ENCODE measurements at places on chromosomes 1 and 21.

DNA sequence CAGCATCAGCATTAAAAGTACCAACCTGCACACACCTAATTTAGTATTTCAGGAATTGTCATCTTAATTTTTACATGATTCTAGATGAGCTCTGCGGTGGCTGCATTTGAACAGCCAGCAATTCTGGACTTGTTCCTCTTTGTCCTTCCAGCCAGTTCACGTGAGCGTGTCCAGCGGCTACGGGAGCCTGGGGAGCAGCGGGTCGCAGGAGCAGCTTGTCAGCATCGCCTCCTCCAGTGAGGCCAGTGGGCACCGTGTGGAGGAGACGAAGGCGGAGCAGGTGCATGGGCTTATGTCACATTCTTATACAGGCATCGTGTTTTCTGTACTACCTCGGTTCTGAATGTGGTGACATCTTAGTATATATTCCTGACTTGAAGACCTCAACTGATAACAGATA is 25.7 kb downstream of the PER3 start:
- no peak for DNase-seq

DNA sequence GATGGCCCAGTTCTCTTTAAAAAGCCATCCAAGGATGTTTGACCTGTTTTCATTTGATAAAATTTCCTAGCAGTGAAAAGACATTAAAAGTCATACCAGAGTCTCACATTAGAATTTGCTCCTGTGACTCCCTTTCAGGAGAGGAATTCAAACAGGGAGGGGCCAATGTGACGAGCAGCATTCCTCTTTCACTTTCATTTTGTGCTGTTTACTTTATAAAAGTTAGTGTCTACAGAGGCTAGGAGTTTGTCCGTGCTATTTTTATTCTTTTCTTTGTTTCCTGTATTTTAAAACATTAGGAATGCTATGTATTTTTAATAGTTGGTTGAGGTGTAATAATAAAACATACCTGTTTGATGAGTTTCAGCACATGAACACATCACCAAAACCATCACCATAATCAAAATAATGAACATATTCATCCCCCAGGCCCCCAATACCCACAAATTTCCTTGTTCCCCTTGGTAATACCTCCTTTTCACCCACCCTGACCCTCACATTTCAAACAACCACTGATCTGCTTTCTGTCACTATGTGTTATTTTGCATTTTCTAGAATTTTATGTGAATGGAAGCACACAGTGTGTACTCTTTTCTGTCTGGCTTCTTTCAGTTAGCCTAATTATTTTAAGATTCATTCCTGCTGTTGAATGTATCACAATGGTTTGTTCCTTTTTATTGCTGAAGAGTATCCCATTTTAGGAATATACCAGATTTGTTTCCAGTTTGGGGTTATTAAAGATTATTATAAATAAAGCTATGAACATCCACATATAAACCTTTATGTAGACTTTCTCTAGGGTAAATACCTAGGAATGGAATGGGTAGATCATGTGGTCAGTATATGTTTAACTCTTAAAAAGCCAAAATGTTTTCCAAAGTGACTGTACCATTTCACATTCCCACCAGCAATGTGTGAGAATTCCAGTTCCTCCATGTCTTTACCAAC is 129.5 kb downstream of the TENT5C start:
- peak; percentile 59 for DNase-seq

GRCh38 chr1:17348593-17349234 is 23.3 kb upstream of the PADI6 start:
- DNase-seq, result no peak

- peak; percentile 23 for DNase-seq
Measured at GRCh38 chr1:206112600-206113301, 4.4 kb downstream of the AVPR1B start.

DNA sequence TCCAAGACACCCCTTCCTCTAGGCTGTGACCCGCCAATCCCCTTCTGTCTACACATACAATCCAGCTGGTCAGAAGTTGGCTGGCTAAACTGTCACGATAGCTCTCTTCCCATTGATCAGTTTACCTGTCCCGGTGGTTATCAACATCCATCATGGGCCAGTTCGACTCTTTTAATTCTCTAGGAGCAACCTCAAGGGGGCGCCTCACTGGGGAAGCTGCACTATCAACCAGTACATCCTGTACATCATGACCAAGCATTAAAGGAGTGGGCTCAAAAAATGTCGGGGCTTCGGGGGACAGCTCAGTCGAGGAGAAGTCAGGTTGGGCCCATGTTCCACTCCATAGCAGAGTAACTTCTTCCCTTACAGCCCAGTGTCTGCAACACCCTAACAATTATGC is 53.2 kb upstream of the B3GALNT2 start:
- no peak for DNase-seq

- peak; percentile 47 for DNase-seq
Measured at GRCh38 chr1:150813028-150813707, 5.1 kb upstream of the CTSK start.

DNA sequence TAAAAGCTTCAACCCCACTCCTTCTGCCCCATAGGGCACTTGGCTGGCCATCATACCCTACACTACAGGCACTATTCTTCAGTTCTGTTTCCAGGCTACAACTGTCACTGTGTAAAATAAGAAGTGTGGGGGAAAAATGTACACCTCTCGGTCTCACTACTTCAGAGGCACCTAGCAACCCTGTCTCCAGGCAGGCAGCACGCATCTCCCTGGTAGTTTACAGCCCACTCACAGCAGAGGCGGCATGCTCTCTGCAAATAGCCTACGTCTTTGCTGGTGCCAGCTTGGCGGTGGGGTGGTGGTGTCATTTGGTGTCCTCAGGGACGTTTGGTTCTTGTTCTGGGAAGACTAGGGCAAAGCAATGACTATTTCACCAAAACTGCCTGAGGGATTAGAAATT is 48.2 kb upstream of the BTG3 start:
- DNase-seq, result peak; percentile 22

Measured in lung (tissue), 17 donors.